ENCODE measurements at places on chromosomes 2 and 18. TPM values are rescaled to one million over a fixed set of nuclear protein-coding genes. Genes with fewer than 3 reads are reported as not detected.

AGXT gene
- not detected for total RNA-seq

SMCHD1 gene
- 76.1 TPM for total RNA-seq

ALK gene
- total RNA-seq: not detected

NEU4 gene
- total RNA-seq: not detected

RAX gene
- total RNA-seq: not detected

All from endothelial cell of coronary artery (primary cell).